Central memory CD4-positive, alpha-beta T cell (primary cell): ENCODE measurements at places on chromosomes 5 and 9.

DNA sequence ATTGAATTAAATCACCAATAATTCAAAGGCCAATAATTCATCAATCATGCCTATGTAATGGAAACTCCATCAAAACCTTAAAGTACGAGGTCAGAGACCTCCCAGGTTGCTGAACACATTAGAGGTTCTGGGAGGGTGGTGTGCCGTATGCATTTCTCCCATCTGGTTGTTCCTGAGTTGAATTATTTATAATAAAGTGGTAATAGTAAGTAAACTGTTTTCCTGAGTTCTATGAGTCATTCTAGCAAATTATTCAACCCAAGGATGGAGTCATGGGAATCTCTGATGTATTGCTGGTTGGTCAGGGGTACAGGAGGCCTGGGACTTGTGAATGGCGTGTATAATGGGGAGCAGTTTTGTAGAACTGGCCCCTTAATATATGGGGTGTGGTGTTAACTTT, 191.7 kb downstream of the CARTPT start:
- no peak for DNase-seq

- no peak for DNase-seq
Measured at GRCh38 chr9:123218831-123219230, 49.6 kb downstream of the STRBP start.

- no peak for DNase-seq
Measured at GRCh38 chr5:16558984-16559629, 57.7 kb downstream of the RETREG1 start.

GRCh38 chr5:105430516-105430915, 1867.9 kb upstream of the NUDT12 start:
- no peak for DNase-seq

GRCh38 chr5:15538516-15538915, 38.5 kb downstream of the FBXL7 start:
- DNase-seq = no peak

- DNase-seq = no peak
Measured at GRCh38 chr5:21070858-21071257, 1082.9 kb upstream of the CDH18 start.

DNA sequence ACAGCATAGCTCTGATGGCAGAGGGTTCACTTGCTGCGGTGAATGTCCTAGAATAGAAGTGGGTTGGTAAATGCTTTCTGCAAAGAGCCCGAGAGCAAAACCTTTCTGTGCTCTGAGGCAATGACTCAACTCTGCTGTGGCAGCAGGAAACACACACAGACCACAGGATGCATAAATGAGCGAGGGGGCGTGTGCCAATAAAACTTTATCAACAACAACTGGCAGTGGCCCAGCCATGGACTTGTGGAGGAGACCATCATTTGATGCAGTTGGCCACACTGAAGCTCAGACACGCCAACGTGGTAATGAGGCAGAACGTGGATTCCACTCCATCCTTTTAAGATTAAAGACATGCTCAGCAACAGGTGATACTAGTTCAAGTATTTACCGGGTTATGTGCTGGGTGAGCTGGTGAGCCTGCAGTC, 6.8 kb downstream of the MRPL36 start:
- peak; percentile 81 for DNase-seq

GRCh38 chr9:70614786-70615463, 200.5 kb upstream of the KLF9 start:
- no peak for DNase-seq

- no peak for DNase-seq
Measured at GRCh38 chr5:152332716-152333460, 72.2 kb downstream of the NMUR2 start.

GRCh38 chr9:120900824-120901223, 23.8 kb upstream of the PHF19 start:
- DNase-seq = no peak
